ENCODE measurements at places on chromosomes 5 and 9.
A peak's percentile ranks its signal among the peaks of the same experiment; 100 is the strongest.

- peak; percentile 37 for DNase-seq
Observed at GRCh38 chr9:21802418-21803000, at the start of gene MTAP. Gene MTAP, plus strand, starts transcription at chr9:21802636. Its CDS starts 113 bp downstream, at chr9:21802749.

DNA sequence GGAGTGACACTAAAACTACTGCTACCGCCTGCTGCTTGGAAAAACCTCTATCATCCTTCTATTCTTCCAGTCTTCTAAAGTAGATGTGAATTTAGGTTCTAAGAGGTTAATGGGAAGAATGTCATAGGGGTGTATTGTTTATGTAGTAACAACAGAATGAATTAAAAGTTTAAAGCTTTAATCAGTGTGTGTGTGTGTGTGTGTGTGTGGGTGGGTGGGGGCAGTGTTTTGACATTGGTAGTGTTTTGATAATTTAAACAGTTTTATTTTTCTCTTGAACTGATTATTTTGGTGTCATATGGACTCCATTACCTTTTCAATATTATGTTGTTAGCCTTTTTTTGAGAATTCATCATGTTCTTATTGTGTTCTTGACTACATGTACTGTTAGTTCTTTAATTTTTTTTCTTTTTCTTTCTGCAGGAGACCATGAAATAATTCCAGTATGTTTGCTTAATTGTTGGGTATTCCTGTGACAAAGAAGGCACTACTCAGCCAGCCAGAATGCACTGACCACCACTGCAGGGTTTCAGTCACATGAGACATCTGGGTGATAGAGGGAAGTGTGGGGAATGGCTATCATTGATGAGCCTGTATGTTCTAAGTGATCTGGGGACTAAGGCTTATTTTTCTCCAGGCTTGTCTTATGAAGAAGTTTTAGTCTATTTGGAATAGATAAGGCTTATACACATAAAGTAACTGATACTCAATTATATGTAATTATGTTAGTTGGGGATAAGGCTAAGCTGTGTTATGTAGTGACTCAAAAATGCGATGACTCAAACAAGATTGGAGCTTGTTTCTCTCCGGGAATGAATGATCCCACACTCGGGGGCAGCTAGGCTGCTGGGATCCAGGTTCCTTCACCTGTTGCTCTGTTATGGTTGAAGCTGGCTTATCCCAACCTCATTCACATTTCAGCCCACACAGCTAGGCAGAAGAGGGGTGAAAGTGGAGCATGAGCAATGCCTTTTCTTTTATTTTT, 50.2 kb upstream of the ACTBL2 start:
- no peak for DNase-seq

- no peak for DNase-seq
Observed at GRCh38 chr9:86672966-86673365, 274.3 kb downstream of the GAS1 start.

- no peak for DNase-seq
Observed at GRCh38 chr5:43006424-43007202, 33.5 kb downstream of the ANXA2R start.

DNA sequence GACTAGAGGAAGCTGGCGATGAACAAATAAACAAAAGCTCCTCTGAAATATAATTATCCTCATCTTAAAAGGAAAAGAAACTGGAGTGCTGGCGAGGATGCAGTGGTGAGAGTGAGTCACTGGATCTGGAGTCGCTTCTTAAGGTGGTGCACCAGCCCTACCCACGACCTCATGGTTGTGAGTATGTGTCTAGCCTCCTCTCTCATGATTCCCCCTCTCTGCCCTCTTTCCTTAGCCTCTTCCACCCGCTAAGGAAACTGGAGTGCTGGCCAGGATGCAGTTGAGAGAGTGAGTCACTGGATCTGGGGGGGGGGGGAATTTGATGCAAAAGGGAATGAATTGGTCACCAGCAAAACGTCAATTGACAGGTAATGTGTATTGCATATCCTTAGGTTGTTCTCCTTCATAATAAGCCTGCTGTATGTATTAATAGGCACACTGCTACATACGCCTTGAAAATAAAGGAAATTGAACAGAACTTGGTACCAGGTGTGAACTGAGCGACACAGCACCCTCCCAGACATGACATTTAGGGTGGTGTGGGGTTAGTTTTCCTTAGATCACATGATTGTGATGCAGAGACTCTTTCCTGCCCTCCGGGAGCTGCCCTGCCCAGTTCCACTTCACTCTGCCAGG, 36.3 kb upstream of the EBF1 start:
- no peak for DNase-seq

DNA sequence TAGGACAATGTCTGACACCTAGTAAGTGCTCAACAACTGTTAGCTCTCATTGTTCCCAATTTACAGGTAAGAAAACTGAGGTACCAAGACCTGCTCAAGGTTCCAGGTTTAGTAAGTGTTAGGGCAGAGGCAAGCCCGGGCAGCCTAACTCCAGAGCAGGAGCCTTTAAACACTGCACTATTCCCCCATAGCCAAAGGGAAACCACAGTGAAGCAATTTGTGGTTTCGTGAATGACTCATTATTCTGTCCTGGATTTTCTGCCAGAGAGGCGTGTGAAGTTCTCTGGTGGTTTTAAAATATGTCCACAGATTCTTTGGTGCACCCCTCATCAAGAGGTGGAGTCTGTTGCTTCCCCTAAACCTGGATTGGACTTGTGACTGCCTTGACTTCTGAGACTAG, 1.0 kb upstream of the MCC start:
- DNase-seq, result no peak

GRCh38 chr5:149044453-149045088, 18.3 kb downstream of the SH3TC2 start:
- DNase-seq, result no peak

- no peak for DNase-seq
Observed at GRCh38 chr9:88258601-88259000, 120.3 kb upstream of the SPATA31C2 start.

GRCh38 chr5:68730220-68730978, 363.4 kb upstream of the SLC30A5 start:
- DNase-seq, result no peak

GRCh38 chr5:40955313-40955712, 46.0 kb downstream of the C7 start:
- DNase-seq, result no peak

GRCh38 chr5:163105456-163105855, 331.9 kb upstream of the CCNG1 start:
- DNase-seq, result no peak

DNA sequence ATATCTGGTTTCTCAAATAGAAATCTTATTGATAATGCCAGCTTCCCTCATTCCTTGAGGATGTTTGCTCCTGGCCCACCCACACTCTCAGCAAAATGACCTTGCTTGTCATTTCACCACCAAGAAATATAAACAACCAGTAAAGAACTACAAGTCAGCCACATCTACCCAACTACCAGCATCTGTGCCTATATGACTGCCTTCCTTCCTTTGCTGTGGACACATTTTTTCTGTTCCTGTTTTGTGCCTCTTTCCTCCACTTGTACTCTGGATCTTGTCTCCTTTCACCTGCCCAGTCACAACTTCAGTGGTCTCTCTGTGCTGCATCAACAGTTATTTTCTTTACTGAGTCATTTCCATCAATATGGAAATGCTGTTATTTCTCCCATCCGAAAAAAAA, 20.3 kb downstream of the KIF2A start:
- no peak for DNase-seq

DNA sequence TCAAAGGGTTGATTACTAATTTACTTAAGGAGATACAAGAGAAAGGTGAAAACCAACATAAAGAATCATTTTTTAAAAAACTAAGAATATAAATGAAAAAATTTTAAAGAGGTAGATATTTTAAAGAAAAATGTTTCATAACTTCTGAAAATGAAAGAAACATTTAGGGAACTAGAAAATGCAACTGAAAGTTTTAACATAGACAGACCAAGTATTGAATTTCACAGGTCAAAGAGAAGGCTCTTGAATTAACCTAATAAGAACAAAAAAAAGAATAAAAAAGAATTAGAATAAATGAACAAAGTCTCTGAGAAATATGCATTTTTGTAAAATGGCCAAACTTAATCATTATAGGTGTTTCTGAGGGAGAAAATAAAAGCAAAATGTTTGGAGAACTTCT, 16.1 kb upstream of the FAM174A start:
- DNase-seq, result no peak

- DNase-seq, result no peak
Observed at GRCh38 chr9:136750526-136750925, 2.2 kb upstream of the LCN6 start.

- no peak for DNase-seq
Observed at GRCh38 chr5:104297076-104297475, 734.5 kb upstream of the NUDT12 start.

DNA sequence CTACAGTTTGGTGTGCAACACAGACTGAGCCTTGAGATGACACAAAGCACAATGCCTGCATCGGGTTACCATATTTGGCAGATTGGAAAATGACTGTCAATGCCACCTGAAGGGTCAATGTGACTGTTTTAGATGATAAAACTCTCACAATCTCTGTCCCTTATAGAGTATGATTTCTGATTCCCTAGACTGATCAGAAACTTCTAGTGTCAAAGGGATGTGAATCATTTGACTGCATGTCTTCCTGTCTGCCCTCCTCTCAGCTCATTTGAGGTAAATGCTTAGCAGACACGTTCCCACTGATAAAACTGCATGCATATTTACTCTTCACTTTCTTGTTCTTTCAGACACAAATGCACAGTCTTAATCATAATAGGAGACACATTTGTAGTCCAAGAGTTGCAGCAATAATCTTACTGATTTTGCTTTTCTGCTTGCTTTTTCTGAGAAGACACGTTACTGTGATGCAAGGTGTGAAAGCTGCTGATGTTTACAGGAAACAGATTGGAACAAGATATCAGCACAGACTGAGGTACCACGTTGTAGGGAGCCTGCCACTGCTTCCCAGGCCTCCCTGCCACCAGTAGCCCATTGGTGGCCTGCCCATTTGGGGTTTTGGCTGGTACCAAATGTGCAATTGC, 77.8 kb downstream of the GCNT4 start:
- DNase-seq, result no peak

- DNase-seq, result no peak
Observed at GRCh38 chr9:108374626-108375025, 481.2 kb downstream of the ACTL7B start.

DNA sequence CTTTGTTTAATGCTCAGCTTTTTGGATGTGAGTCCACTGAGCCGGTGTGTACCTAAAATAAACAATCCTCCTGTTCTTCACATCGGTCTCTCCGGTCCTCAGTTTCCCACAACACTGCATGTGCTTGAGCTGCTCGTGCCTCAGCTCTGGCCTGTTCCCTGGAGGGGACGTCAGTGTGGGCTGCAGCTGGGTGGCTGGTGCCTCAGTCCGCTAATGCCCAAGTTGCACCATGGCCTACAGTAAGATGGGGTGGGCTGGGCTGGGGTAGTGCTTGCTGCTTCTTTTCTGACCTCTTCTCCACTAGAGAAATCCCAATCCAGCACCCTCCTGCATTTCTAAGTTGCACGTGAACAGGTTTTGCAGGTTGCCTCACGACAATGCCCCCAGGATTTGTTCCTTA, 595 bp upstream of the BTNL9 start:
- DNase-seq, result no peak

- DNase-seq, result no peak
Observed at GRCh38 chr9:28762167-28762566, 1188.9 kb upstream of the C9orf72 start.

- DNase-seq, result no peak
Observed at GRCh38 chr9:137199411-137200121, 975 bp downstream of the TPRN start.

DNA sequence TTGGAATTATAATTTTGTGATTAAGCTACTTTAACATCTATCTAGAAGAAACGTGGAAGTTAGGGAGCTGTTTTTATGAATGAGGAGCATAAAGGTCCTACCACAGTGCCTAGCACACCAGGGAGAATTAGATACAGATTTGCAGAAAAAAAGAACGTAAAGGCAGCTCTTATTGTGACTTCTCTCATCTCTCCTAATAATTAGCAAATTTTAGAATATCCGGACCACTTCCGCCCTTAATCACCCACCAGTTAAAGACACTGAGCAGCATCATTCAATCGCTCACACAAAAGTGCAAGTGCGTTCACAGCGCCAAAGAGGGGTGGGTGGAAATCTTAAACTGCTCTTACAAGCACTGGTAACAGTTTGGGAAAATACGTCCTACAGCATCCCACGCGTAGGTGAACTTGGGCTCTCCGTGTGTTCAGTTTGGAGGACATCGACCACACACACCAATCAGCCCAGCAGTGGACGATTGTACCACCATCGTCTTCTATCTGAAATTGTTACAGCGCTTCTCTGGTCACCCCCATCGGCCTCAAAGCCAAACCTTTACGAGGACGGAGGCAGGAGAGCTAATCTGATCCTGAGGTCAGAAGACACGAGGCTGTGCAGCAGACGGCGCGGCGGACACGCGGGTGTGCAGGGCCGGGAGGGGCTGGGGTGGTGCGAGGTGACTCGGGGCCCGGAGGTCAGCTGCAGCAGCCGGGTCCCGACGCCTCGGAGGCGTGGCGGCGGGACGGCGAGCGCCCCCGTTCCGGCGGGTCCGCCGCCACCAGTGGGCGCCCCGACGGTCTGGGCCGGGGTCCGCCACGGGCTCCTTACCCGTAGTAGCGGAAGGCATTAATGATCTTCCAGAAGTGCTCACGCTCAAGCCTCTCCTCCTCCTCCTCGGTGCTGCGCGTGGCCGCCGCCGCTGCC, 646 bp downstream of the CARNMT1 start:
- DNase-seq, result peak; percentile 22

DNA sequence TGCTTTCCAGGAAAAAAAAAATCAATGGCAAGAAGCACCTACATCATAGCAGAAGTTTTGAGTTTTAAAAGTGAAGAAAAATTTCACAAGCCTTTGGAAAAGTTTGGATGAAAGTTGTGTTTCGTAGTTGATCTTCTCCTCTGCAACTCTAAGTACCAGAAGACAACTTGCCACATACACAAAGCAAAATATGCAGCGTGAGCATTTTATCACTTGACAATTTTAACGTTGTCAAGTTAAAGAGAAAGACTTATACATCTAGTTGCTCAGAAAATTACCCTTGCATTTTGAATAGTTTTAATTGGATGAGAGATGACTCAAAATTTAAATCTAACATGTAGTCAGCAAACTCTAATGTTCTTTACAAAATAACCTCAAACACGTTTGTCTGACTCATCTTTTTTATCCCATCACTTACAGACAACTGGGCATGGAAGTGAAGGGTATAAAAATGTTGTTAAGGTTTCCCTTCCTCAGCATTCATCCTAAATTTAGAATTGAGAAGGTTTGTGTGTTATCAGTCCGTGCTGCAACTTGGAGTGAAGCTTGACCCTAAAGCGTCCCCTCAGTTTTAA, 213.4 kb downstream of the MARCHF11 start:
- DNase-seq, result no peak

DNA sequence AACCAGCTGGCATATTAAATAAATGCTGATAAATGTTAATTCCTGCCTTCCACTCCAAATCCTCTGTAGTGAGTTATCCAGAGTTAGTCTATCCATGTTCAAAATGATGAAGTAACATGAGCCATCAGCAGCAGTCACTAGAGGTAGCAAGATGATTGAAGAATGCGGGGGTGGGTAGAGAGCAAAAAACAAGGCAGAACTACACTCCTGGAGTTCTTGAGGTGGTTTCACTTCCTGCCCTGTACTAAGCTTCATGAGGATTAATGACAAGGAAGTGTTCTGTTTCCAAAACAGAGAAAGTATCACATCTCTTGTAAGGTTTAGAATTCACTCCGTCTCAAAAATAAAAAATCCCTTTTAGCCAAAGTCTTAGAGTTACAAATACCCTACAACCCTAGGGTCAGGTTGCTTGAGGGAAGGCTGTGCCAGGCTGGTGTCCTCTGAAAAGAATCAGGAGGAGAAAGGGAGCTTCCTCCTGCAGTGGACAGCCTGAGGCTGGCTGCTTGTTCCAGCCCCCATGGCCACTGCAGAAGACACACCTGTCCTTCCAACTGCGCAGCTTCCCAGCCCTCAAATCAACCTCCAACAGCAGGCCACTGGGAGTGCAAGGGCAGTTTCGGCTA, 180.2 kb downstream of the DENND1A start:
- no peak for DNase-seq

Measured in stimulated activated CD8-positive, alpha-beta memory T cell treated with anti-CD3 and anti-CD28 coated beads, Interleukin-15, amount 100 ng/mL, for 24 hours (primary cell).